COLO829 (cell line): ENCODE measurements at places on chromosomes 3 and 15.

DNA sequence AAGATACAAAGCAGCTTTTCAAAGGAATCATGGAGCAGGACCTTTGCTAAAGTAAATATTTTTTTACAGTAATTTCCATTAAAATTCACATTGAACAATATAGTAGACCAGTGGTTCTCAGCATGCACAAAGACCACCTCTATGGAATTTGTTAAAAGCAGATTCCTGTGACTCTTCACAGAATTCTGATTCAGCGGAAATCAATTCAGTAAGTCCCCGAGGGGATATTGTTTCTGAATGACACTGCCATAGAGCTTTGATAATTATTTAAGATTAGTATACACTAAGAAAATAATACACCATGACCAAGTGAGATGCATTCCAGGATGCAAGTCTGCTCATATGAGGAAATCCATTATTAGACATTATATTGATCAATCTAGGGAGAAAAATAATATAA lies 161.9 kb upstream of the TNIK start:
- DNase-seq: peak; percentile 68

DNA sequence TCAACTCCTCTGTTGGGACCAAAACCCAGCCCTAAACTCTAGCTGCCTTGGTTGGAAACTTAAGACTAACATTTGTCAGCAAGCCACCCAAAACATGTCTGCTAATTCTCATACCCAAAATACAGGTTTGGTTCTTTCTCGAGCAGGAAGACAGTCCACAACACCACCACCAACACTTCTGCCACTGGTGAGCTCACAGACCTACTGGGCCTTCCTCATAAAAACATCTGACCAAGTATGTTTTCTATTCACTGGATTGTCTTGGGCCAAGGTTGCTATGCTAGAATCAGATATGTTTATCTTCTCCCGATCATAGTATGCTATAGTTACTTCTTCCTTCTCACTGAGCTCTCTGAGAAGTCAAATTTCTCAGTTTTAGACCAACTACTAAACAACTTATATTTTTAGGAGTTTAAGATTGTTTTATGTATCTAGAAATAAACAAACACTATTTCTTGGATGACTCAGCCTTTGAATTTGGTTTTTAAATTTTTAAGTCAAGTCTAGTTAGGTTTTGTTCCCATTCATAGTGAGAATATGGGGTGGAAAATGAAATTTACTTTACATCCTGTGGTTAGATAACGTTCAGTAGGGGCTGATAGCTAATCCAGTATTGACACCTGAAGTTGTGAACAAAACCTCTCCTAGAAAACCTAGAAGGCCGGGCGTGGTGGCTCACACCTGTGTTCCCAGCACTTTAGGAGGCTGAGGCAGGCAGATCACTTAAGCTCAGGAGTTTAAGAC lies 360.5 kb downstream of the RSL24D1 start:
- DNase-seq: no peak

DNA sequence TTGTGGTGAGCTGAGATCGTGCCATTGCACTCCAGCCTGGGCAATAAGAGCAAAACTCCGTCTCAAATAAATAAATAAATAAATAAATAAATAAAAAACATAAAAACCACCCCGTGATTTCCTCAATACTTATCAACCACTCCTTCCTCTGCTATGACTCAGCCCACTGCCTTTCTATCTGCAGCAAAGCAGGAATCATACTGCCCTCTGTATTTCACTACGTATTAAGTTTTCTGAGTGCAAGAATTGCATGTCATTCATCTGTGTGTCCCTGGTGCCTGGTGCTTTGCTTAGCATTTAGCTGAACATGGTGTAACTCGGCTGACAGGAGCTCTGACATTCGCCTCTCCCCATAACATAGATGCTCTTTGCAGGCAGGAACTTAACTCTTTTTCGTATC lies 7.1 kb downstream of the LSG1 start:
- DNase-seq: no peak

DNA sequence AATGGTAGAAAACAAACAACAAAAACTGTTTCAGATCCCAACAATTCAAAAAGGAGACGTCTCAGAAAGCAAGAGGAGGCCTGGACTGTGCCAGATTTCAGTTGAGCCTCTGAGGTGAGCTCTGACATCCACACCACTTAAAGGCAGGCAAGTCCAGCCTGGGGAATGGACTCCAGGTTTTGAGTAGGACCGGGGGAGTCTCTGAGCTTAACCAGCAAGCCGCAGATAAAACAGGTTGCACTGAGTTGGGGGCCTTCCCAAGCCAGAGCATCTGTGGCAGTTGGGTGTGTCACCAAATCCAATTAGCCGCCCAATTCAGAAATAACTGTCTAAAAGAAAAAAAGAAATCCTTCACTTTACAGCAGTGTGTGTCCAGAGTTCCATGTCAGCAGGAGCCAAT lies 54.7 kb downstream of the OXNAD1 start:
- DNase-seq: no peak

DNA sequence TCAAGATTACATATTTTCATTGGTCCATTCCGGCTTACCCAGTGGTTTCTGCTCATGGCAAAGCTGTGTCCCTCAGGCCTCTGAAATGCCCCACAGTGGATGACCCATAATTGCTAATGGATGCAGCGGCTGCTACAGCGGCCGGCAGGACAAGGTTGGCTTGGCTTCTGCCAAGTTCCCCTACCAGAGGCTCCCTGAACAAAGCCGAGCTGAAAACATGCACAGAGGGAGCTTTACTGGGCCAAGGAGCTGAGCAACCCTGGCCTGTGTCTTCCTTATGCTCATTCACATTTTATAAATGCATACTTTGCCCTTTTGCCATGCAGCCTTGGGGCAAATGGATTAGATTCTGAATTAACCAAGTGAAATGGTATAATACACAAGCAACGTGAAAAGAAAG lies 150.5 kb downstream of the NTRK3 start:
- DNase-seq: no peak
